MCF 10A (cell line): ENCODE measurements at places on chromosomes 1 and 21.

GRCh38 chr1:203187689-203188264 is 1.3 kb upstream of the CHI3L1 start:
- DNase-seq = no peak

DNA sequence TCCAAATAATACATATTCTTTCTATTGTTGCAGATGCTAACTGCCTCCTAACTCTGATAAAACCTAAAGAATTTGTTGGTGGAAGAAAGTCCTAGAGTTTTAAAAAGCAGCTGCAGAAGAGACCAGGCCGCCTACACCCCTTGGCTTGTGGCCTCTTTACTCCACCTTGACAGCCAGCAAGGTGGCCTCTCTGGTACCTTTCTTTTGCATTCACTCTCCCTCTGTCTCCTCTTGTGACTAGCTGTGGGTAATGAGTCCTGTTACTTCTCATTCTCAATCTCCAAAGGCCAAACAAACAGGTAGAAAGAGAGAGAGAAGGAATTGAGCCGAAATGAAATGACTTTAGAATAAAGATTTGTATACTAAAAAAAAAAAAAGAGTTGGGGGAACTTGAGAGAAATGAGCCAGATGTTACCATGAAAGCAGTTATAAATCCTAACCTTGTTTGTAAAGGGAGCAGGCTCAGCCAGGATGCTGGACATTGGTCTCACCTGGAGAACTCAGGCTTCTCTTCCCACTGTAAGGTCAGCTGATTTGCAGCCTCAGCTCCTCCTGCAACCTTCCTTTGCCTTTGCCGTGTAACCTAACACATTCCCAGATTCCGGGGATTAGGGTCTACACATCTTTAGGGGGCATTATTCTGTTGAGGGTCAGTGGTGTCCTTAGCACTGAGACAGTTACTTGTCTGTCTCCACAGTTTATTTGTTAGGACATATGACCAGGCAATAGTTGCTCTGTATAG is 164.1 kb upstream of the IRF2BP2 start:
- DNase-seq = no peak

GRCh38 chr1:203678943-203679661 is 52.5 kb downstream of the ATP2B4 start:
- peak; percentile 36 for DNase-seq

DNA sequence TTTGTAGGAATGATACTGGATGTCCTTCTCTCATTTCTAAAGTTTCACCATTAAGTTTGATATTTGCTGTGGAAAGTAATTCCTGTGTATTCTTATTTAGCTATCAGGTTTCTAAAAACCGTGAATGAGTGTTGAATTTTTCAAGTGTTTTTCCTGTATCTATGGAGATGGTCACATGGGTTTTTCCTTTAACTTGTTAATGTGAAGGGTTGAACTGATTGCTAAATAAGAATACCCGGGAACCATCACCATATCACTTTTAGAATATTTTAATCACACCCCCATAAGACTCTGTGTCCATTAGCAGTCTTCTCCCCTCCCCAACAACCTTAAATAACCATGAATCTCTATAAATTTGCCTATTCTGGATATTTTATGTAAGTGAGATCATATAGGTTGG is 16.5 kb upstream of the ASAP3 start:
- DNase-seq = no peak
